ENCODE measurements at places on chromosomes 6 and 20.

DNA sequence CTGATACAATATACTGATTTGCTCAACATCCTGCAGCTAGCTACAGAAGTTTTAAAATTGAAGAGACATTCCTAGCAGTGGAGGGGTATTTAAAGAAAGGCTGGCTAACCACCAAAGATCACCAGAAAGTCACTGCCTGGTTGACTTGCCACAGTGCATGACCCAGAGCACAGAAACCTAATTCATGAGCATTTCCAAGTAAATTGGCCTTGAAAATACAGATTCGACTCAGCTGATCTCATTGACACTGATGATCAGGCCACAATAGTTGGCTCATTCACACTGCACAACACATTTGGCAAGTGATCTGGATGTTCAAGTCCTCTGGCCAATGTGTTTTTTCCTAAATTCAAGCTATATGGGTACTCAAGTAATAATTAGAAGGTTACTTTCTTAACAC is 13.3 kb upstream of the TDRD6 start:
- DNase-seq, result no peak

DNA sequence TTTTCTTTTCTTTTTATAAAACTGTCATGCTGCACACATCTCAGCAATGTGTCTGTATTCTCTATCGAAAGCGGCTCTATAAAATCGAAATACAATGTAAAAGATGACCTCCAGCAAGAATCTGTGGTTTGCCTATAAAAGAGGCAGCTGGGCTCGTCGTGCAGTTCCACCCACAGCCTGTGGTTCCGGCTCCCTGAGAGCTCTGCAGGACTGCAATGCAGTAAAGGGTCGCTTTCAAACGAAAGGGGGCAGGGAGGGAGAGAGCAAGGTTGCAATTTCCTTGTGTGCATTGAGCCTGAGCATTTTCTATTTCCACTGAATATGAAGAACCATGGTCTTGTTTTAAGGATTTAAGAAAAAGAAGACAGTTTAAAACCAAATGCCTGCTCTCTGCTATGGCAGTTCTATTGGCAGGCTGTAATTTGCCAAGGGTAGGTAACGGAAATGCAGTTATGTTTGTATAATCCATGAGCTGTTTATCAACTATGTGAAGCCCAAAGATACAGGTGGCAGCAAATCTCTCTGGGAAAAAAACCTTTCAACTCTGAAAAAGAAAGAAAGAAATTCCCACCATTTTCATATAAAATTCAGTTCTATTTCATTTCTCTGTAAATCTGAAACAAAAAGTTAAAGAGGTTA is 236.5 kb downstream of the HACE1 start:
- DNase-seq, result no peak

DNA sequence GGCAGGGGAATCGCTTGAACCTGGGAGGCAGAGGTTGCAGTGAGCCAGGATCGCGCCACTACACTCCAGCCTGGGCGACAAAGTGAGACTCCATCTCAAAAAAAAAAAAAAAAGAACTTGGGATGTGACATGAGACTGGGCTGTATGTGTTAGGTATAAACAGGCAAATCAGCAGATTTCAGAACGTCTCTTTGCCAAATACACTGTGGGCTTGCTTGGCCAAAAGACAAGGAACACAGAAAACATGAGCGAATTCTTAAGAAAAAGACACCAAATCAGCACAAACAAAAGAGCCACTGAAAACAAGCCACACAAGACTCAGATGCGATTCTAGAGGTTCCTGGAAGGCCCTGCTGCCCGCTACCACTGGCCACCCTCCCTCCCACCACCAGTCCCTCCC is 12.5 kb downstream of the ETV7 start:
- DNase-seq, result no peak

GRCh38 chr20:8602389-8603116 is 466.3 kb upstream of the PLCB4 start:
- no peak for DNase-seq

GRCh38 chr20:42267793-42268384 is 649.7 kb upstream of the CHD6 start:
- DNase-seq, result no peak

DNA sequence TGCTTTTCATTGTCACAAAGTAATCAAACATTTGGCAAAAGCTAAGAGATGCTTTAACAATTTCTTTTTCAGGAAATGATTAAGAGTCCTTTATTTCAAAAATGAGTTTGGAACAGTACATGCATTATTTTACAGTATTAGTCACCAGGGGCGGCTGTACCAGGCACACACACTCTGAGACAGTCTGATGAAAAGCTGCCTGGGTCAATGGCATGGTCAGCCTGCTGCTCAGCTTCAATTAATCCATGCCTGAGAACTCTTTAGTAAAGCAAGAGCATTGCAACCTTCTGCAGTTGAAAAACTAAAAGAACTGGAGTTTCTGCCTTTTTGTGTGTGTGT is 105.5 kb downstream of the TULP4 start:
- no peak for DNase-seq

Data from NCI-H1694 treated with DMSO at 0.1 percent for 48 hours (cell line).